HFFc6 (cell line): ENCODE measurements at places on chromosomes 13 and 19.
A peak's percentile ranks its signal among the peaks of the same experiment; 100 is the strongest.

DNA sequence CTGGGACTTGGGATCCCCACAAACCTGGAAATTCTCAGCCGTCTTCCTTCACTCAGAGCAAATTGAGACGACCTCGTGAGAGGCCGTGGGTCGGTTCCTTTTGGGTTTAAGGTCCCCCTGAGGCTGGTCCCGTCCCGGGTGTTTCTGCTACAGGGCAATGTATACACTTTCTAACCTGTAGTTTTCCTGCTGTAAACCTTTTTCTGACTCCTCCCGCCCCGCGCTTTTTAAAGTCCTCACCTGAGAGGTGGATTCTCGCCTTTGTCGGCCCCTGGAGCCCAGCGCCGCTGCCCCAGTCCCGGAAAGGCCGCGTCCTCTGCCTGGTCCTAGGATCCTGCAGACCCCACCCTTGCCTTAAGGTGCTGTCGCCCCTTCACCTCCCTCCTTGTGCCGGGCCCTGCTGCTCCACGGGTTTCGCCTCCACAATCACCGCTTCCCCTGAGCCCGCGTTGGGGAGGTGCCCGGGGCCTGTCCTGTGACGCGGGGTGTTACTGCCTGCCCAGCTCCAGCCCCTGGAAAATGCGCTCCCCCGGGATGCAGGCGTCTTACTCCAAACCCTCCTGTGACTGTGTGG is 391 bp downstream of the ZNF761 start:
- DNase-seq = peak; percentile 17

- DNase-seq = no peak
These were observed 34.3 kb downstream of the RCBTB1 start for GRCh38 chr13:49550942-49551644.

GRCh38 chr19:17025991-17026658 is 485 bp downstream of the CPAMD8 start:
- no peak for DNase-seq

GRCh38 chr13:99193152-99193551 is 7.5 kb upstream of the UBAC2 start:
- DNase-seq = no peak

GRCh38 chr13:112651311-112651710 is 38.5 kb upstream of the ATP11A start:
- DNase-seq = no peak

- DNase-seq = no peak
These were observed 10.5 kb upstream of the ELF1 start for GRCh38 chr13:41029629-41030028.
